ENCODE measurements at places on chromosomes 16 and 17. TPM values are rescaled to one million over a fixed set of nuclear protein-coding genes. Genes with fewer than 3 reads are reported as not detected.

Gene ALOX12
- total RNA-seq, result not detected

Gene TNFAIP1
- 47.4 TPM for total RNA-seq

Gene SLC13A2
- total RNA-seq, result not detected

Gene HOXB5
- 0.74 TPM for total RNA-seq

Gene TMEM88
- total RNA-seq, result 27.2 TPM

Gene ZSCAN10
- total RNA-seq, result not detected

Gene LLGL2
- total RNA-seq, result 7.6 TPM

Gene NTN3
- not detected for total RNA-seq

Gene TPSG1
- total RNA-seq, result not detected

Gene TNFRSF13B
- total RNA-seq, result not detected

Gene ASB16
- total RNA-seq, result not detected

Gene CIITA
- total RNA-seq, result 3.2 TPM

Gene SLC26A11
- total RNA-seq, result 11.3 TPM

Gene DOC2B
- total RNA-seq, result 4.9 TPM

Gene MAF
- total RNA-seq, result 83.6 TPM

Gene BRD7
- total RNA-seq, result 29.9 TPM

Gene DYNLRB2
- total RNA-seq, result not detected

Gene MAPT
- 18.2 TPM for total RNA-seq

Gene PRKCB
- total RNA-seq, result 15.5 TPM

Gene LRRC37A
- total RNA-seq, result 4.2 TPM

Data from omental fat pad (tissue), 4 donors.